ENCODE measurements at places on chromosomes 16 and 17. TPM values are rescaled to one million over a fixed set of nuclear protein-coding genes. Genes with fewer than 3 reads are reported as not detected.

The KRTAP2-1 gene
- total RNA-seq, result not detected

The MYLK3 gene
- total RNA-seq, result under 0.01 TPM

The NPB gene
- 1.3 TPM for total RNA-seq

The KRTAP3-1 gene
- not detected for total RNA-seq

The ITGAX gene
- total RNA-seq, result under 0.01 TPM

The ZNF830 gene
- 6.7 TPM for total RNA-seq

The WNT9B gene
- not detected for total RNA-seq

The NKIRAS2 gene
- 41.3 TPM for total RNA-seq

The E4F1 gene
- 22.9 TPM for total RNA-seq

The NPIPA2 gene
- 0.34 TPM for total RNA-seq

The GFER gene
- total RNA-seq, result 43.7 TPM

The HOXB5 gene
- 12.3 TPM for total RNA-seq

The LPCAT2 gene
- 2.4 TPM for total RNA-seq

The CBLN1 gene
- not detected for total RNA-seq

The BCL6B gene
- 1.0 TPM for total RNA-seq

The GNAO1 gene
- total RNA-seq, result 0.17 TPM

The CNGB1 gene
- total RNA-seq, result not detected

The G6PC1 gene
- total RNA-seq, result not detected

The NATD1 gene
- 3.2 TPM for total RNA-seq

The NT5M gene
- 2.5 TPM for total RNA-seq

The CCL16 gene
- not detected for total RNA-seq

The PRR35 gene
- total RNA-seq, result not detected

The STAC2 gene
- total RNA-seq, result not detected

The CTRL gene
- total RNA-seq, result 1.0 TPM

The C16orf89 gene
- total RNA-seq, result 0.17 TPM

The SLC5A10 gene
- not detected for total RNA-seq

The OTOP3 gene
- total RNA-seq, result not detected

The CNTNAP1 gene
- total RNA-seq, result 16.4 TPM

The HOXB4 gene
- 11.7 TPM for total RNA-seq

The NPIPB13 gene
- not detected for total RNA-seq

The ERI2 gene
- total RNA-seq, result 18.7 TPM

The SMPD3 gene
- total RNA-seq, result not detected

The NGFR gene
- under 0.01 TPM for total RNA-seq

The SLC13A2 gene
- total RNA-seq, result not detected

The CSH2 gene
- not detected for total RNA-seq

The SDR42E2 gene
- total RNA-seq, result not detected

The KRTAP9-8 gene
- not detected for total RNA-seq

The MT4 gene
- not detected for total RNA-seq

The DNAH2 gene
- under 0.01 TPM for total RNA-seq

The SLC6A4 gene
- total RNA-seq, result not detected

The HNF1B gene
- total RNA-seq, result not detected

The TLCD1 gene
- 20.0 TPM for total RNA-seq

The KRTAP4-1 gene
- total RNA-seq, result not detected

The SOCS1 gene
- total RNA-seq, result 10.6 TPM

The SSTR5 gene
- total RNA-seq, result not detected

The TNFRSF13B gene
- total RNA-seq, result not detected

The TBC1D3C gene
- total RNA-seq, result not detected

The SRSF1 gene
- 254 TPM for total RNA-seq

The SCPEP1 gene
- total RNA-seq, result 27.7 TPM

The CHST5 gene
- under 0.01 TPM for total RNA-seq

The CCL18 gene
- not detected for total RNA-seq

The NTN3 gene
- 0.15 TPM for total RNA-seq

The SPN gene
- not detected for total RNA-seq
